ENCODE measurements at places on chromosomes 1 and 21. TPM values are rescaled to one million over a fixed set of nuclear protein-coding genes. Genes with fewer than 3 reads are reported as not detected.

GRCh38 chr1:24898152-24898908, 31.7 kb downstream of the RUNX3 start:
- no peaks in the 10 kb centered on the region for H3K36me3 ChIP-seq
- H3K27ac ChIP-seq: no peak overlapping the region
- H3K27me3 ChIP-seq: peaks cover 52% of the 10 kb centered on the region
- H3K4me1 ChIP-seq: no peaks in the 10 kb centered on the region

- peaks cover 11% of the 10 kb centered on the region for H3K27me3 ChIP-seq
- H3K4me1 ChIP-seq: peaks cover 10% of the 10 kb centered on the region
- H3K27ac ChIP-seq: no peak overlapping the region
- DNase-seq: no peak
Measured at GRCh38 chr1:39081271-39082009, 55.3 kb downstream of the NDUFS5 start.

GRCh38 chr1:114062477-114063099, 83.3 kb downstream of the OLFML3 start:
- H3K36me3 ChIP-seq: no peaks in the 10 kb centered on the region
- H3K4me3 ChIP-seq: no peak overlapping the region
- DNase-seq: no peak
- no peak overlapping the region for H3K27ac ChIP-seq
- no peaks in the 10 kb centered on the region for H3K4me1 ChIP-seq

GRCh38 chr1:44447051-44447810, 42.2 kb downstream of the RNF220 start:
- H3K27me3 ChIP-seq: peaks cover 5% of the 10 kb centered on the region
- no peaks in the 10 kb centered on the region for H3K4me1 ChIP-seq
- DNase-seq: no peak
- H3K27ac ChIP-seq: no peak overlapping the region

TMPRSS15 gene
- not detected for total RNA-seq

All from left lung (tissue), 14 donors.